Left renal pelvis (tissue), 4 donors: ENCODE measurements at places on chromosomes 1 and 21.

DNA sequence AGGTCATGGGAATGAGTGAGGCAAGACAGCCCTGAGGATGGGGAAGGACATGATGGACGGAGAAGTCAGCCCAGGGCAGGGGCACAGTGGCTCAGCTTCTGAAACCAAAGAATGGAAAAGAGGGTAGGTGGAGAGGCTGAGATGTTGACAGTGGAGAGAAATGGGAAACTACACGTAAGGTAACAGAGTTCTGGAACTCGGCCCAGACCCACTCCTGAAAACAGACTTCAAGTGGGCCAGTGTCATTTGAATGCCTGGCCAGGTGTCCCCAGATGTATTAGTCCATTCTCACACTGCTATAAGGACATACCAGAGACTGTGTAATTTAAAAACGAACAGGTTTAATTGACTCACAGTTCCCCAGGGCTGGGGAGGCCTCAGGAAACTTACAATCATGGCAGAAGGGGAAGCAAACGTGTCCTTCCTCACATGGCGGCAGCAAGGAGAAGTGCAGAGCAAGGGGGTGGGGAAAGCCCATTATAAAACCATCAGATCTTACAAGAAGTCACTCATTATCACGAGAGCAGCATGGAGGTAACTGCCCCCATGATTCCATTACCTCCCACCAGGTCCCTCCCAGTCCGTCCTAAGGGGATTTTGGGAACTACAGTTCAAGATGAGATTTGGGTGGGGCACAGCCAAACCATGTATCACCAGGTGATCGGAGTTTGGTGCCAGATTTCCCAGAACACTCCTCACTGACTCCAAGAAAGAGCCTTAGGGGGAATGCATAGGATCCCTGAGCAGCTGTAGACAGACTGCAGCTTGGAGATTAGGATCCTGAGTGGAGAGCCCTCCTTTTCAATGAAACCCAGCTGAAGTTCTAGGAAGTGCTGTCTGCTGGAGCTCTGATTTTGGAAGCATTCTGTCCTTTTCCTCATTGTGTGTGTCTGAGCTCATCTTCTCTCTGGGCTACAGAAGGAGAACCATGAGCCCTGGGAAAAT lies 40.3 kb downstream of the FHAD1 start:
- DNase-seq = no peak

- no peak for DNase-seq
Observed at GRCh38 chr1:59215766-59216291, 81.1 kb upstream of the FGGY start.

GRCh38 chr1:56216218-56216617 lies 363.1 kb downstream of the PLPP3 start:
- no peak for DNase-seq

DNA sequence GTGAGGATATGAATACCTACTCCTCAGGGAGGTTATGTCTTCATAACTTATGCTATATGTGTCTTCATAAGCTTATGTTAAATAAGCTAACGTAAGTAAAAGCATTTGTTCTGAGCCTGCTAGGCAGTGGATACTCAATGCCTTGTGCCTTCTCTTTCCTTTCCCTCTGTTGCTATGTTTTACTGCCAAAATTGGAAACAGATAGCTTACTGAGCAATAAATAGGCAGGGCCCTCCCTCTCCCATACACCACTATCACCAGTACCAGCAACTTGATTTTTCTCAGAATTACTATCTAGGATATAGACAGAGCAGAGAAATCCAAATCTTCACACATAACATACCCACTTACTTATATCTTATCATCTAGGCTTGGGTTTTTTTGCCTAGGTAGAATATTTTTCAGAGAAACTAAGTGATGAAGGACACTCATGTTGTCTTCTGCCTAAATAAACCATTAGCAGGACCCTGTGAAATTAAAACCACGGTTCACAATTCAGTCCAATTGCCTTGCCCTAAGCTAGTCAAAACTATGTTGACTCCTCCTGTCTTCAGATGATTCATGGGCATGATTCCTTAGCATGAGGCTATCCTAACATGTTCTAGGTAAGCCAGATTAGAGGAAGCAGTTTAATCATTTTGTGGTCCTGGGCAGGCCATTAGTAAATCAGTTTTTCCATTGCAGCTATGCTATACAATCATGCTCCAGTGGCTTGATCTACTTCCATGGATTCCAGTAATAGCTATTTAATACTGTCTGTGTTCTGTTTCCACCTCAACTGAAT lies 15.9 kb upstream of the LRRC8C start:
- DNase-seq = no peak

- no peak for DNase-seq
Observed at GRCh38 chr1:13823126-13823880, 123.3 kb downstream of the PRDM2 start.

DNA sequence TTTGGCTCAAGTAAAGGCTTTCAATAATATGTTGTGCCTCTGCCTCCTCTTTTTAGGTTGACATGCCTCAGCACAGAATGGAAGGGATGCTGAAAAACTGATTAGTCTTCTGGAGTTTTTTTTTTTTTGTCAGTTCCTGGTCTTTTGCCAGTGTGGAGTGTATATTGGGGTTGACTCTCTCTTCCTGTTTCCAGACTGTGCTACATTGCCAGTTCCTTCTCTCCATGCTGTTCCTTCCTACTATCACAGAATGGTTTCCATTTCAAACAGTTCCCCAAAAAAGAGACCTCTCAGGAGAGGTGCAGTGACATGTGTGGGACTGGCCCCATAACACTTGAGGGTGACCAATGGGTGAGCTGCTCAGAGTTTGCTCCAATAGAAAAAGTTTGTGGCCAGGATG lies 101.7 kb upstream of the ETV3 start:
- DNase-seq = no peak

GRCh38 chr1:213761845-213762407 lies 225.8 kb upstream of the PROX1 start:
- DNase-seq = no peak

- DNase-seq = no peak
Observed at GRCh38 chr1:231383159-231383860, 38.8 kb downstream of the EGLN1 start.

DNA sequence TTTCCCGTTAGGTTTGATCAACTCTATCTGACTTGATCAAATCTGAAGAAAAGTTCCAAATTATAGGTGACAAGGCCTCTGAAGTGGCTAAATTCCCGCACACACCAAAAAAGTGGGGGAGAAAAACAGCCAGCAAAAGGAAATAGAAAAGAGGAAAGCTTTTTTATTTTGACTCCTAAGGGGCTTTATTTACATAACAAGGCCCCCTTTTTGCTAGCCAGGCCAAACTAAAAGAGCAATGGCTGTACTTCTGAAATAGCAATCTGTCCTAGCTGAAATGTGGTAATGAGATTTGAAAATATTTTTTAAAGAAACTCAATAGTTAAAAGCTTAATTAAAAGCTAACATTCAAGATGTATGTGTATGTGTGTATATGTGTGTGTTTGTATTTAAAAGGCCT lies 311.5 kb upstream of the POGK start:
- DNase-seq = no peak

- no peak for DNase-seq
Observed at GRCh38 chr1:87806379-87807094, 477.9 kb downstream of the LMO4 start.

GRCh38 chr1:30106125-30106524 lies 617.3 kb downstream of the MATN1 start:
- DNase-seq = no peak

- DNase-seq = no peak
Observed at GRCh38 chr1:65703853-65704252, 88.8 kb upstream of the PDE4B start.

- no peak for DNase-seq
Observed at GRCh38 chr1:94056171-94056570, 64.8 kb downstream of the ABCA4 start.

- DNase-seq = no peak
Observed at GRCh38 chr21:39913706-39914305, 46.6 kb downstream of the PCP4 start.

DNA sequence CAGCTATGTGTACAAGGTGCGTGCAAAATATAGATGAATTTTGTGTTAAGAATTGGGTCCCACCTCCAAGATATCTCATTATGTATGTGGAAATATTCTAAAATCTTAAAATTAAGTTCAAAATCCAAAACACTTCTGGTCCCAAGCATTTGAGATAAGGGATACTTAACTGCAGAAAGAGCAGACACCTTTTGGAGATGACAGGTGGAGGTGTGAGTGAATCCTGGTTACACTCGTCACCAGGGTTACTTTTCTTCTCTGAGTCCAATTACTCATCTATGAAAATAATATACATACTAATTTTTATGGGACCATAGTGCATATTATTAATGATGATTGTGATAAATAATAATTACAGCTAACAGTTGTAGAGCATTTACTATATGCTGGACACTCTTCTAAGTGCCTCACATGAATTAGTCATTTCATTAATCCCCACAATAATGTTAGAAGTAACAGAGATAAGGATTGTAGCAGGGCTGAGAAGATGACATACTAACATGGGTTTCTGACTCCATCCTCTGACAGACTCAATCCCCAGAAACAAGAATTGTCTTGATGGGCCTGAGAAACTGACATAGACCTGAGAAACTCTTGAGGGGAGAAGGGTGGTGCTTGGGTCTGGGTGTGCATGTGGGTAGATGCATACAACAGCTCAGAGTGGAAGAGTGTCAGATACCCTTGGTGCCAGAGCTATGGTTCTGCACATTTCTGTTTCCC lies 8.3 kb upstream of the FASLG start:
- no peak for DNase-seq
